ENCODE measurements at places on chromosomes 2 and 18.

DNA sequence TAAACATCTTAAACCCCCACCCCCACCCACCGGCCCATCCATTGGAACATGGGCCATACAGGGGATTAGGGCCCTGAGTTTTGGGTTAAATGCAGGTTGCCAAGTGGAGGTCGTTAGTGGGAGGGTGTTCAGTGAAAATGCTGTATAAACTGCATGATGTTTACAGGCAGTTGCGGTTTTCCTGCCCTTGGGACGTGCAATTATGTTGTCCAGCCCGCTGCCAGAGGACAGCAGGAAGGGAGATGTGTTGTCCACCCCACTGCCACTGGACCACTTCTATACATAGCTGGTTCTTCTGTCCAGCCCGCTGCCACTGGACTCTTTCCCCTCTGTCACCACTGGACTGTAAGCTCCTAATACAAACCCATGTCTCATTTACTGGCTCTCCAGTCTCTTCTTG lies 2.7 kb upstream of the LAPTM4A start:
- DNase-seq, result no peak

- no peak for DNase-seq
Measured at GRCh38 chr2:66872081-66872985, 437.4 kb downstream of the MEIS1 start.

DNA sequence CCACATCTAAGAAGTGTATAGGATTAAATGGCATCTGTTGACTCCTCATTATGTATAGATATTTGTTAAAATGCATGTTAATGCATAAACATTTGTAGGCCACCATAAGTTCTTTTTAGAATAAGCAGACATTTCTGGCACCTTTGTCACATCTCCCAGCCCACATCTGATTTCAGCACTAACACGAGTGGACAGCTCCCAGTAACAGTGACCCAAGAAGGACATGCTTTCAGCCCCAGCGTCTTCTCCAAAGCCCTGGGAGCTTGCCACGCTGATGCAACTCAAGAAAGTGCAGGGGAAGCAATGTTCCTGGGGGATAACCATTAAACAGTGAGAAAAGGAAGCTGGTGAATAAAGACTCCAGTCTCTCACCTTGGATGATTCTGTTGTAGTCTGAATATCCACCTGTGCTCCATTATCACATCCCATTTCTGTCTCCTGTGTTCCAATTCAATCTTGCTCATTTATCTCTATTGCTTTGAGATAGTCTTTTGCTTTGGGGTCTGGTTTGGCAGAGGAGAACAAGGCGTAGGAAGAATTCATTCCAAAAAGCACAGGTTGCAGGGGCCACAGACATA lies 182.6 kb upstream of the THSD7B start:
- peak; percentile 47 for DNase-seq

- no peak for DNase-seq
Measured at GRCh38 chr2:71783815-71784214, 330.5 kb downstream of the DYSF start.

GRCh38 chr2:43041173-43041591 lies 185.2 kb downstream of the ZFP36L2 start:
- no peak for DNase-seq

DNA sequence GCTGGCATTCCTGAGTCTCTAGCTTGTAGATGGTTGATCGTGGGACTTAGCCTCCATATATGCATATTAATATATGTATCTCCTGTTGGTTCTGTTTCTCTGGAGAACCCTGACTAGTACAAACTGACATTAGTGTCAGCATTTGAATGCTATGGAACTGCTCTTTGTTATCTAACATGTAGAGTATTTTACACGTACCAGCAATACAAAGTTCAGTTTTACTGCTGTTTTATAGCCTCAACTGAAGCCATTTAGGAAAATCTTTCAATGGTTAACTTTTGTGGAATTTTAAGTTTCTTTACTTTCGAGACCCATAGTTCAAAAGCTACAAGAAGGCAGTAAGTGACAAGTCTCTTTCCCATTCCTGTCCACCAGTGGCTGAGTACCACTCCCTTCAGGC lies 418.4 kb downstream of the NUP35 start:
- DNase-seq, result no peak

DNA sequence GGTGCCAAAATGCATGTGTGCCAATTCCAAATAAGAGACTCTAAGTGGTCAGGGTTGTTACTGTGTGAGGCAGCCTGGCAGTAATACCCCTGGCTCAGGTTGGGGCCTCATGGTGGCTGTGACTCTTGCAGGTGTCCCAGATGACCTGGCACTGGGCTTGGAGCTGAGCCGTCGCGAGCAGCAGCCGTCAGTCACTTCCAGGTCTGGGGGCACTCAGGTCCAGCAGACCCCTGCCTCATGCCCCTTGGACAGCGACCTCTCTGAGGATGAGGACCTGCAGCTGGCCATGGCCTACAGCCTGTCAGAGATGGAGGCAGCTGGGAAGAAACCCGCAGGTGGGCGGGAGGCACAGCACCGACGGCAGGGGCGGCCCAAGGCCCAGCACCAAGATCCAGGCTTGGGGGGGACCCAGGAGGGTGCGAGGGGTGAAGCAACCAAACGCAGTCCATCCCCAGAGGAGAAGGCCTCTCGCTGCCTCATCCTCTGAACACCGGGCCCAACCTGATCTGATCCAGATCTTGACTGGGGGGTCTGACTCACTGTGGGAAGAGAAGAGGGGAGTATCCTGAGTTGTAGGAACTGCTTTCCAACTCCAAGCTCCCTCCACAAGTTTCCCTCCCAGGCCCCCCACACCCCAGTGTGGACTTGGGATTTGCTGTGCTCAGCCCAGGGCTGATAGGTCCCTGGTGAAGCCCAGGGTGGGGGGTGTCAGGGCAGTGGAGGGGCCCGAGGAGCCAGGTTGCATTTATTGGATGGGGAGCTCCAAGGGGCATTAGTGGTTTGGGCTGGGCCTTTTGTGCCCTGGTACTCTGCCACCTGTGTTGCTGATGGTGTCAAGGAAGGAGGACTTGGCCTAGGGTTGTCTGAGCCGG lies 5.6 kb downstream of the DNAJB2 start:
- no peak for DNase-seq

DNA sequence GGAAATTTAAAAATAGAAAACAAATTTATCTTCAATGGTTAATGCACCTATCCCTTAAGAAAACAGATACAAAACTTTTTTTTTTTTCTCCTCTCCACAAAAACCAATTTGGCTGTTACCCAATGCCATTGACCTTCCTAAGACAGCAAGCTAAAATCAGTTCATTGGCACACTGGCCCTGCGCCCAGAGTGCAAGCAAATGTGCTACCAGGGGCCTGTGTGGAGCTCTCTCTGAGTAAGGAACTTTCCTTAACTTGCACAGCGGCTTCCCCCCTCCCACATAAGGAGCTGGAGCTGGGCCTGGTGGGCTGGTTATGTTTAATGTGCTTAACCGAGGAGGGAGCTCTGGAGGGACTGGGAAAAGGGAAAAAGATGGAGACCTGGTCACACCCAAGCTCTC lies 17.6 kb upstream of the POU3F3 start:
- DNase-seq, result no peak

- DNase-seq, result no peak
Measured at GRCh38 chr18:23640052-23640451, 22.7 kb downstream of the ANKRD29 start.

- DNase-seq, result no peak
Measured at GRCh38 chr2:21012557-21012937, 31.3 kb downstream of the APOB start.

GRCh38 chr2:115739574-115739973 lies 1297.1 kb downstream of the DPP10 start:
- DNase-seq, result no peak

GRCh38 chr18:79524181-79525078 lies 128.7 kb downstream of the NFATC1 start:
- DNase-seq, result peak; percentile 57

DNA sequence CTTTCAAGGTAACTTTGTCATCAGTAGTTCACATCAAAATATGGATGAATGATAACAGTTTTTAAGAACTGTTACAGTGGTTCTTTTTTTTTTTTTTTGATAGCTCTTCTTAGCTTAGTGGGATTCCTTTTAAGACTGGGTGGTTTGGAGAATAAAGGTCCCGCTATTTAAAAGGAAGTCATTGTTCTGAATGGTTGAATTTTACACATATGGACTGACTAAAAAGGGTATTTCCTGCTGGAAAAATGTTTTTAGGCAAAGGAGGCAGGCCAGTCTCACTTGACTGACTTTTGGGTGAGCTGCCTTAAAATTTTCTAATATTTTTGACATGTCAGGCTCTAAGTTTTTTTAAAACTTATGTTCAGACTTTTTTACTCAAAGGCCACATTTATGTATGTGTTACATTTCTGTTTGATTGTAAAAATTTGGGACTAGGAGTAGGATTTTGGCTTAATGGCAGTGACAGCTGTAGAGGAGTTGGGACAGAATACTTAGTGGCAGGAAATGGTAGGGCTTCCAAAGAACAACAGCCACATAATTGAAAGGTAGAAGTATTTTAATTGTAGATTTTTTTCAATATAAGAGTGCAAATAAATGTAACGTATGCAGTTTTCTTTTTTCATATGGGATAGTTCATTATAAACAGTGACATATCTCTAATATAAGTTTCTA lies 13.7 kb downstream of the VAPA start:
- DNase-seq, result no peak

DNA sequence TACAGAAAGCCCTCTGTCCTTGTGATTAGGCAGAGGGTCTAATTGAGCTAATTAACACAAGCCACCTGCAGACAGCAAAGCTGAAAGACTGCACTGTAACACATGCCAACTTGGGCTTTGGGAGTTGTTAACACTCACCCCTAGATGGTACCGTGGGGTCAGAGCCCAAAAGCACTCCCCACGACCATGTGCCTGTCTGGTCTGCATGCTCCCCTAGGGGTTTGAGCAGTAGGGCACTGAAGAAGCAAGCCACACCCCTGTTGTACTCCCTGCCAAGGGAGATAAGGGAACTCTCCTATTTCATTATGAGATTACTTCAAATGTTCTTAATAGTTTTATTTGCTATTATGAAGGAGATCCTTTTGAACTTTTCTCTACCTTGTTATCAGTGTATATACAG lies 560.1 kb upstream of the FSHR start:
- DNase-seq, result no peak

DNA sequence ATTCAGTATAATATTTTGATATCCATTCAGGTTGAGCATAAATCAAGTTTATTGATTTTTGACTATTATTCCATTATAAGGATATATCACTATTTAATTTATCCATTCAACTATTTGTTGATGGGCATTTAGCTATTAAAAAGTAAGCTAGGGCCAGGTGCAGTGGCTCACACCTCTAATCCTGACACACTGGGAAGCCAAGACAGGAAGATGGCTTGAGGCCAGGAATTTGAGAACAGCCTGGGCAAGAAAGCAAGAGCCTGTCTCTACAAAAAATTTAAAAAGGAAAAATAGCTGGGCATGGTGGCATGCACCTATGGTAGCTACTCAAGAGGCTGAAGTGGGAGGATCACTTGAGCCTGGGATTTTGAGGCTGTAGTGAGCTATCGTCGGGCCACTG lies 183.5 kb downstream of the HNMT start:
- DNase-seq, result no peak

DNA sequence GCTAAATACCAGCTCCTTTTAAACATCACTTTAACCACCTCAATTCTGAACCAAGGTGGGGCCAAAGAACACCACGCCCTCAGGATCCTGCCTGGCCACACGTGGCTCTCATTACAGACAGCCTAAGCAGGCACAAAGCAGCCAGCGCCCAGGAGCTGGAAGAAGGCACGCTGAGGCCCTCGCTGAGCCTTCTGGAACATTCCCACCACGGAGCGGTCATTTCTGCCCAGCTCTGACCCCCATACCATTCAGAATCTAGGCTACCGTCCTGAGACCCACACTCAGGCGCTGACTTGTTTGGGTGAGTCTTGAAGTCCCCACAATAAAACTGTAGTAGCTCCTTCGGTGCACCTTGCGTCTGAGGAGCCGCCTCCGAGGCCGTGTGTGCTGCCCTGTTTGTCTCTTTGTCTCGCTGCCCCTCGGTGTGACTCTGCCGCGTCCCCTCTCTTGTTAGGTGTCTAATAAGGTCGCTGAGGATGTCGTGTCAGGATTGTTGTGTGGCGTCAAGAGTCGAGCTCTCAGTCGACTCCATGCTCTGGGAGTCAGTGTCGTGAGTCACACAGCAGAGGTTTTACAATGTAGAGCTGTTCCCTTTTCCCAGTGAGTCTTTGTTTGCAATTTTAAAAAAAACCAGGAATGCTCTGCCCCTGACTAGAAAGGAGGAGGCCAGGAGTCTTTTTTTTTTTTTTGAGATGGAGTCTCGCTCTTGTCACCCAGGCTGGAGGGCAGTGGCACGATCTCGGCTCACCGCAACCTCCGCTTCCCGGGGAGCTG lies 242.4 kb downstream of the KLHL29 start:
- no peak for DNase-seq

DNA sequence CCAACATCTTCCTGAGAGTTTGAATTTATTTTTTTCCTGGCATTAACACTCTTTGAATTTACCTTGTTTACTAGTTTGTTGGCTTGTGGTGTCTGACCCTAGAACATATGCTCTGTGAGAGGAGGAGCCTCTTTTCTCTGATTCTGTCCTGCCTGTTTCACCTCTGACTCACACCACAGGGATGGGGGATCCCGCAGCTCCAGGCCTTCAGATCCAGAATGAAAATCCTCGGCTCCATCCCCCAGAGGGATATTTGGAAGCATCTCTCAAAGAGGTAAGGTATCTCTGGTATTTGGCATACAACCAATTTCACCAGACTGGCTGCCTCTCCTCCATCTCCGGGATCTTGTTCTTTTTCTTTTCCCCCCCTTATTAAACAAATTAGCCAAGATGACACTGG lies 104.7 kb downstream of the GPR39 start:
- no peak for DNase-seq

GRCh38 chr18:7722955-7723354 lies 155.8 kb downstream of the PTPRM start:
- DNase-seq, result no peak

GRCh38 chr18:70376914-70377258 lies 88.0 kb downstream of the SOCS6 start:
- DNase-seq, result no peak

- no peak for DNase-seq
Measured at GRCh38 chr2:58156780-58157179, 84.3 kb downstream of the FANCL start.

DNA sequence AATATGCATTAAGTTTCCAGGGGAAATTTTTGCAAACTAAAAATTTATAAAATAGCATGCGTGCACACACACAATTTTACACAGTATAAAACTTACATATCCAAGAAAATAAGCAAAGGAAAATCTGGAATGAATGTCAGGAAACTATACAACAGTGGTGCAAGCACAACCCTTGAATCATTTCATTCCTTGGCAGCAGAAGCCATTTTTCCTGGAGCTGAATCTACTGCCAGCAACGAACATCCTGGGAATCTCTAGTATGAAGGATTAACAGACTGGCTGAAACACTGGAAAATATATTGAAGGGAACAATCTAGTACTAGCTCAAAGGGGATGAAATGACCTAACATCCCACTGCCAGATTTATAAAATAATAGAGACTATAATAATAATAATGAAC lies 235.3 kb downstream of the DYM start:
- no peak for DNase-seq

- DNase-seq, result no peak
Measured at GRCh38 chr18:58867281-58867961, 2.7 kb downstream of the ZNF532 start.

DNA sequence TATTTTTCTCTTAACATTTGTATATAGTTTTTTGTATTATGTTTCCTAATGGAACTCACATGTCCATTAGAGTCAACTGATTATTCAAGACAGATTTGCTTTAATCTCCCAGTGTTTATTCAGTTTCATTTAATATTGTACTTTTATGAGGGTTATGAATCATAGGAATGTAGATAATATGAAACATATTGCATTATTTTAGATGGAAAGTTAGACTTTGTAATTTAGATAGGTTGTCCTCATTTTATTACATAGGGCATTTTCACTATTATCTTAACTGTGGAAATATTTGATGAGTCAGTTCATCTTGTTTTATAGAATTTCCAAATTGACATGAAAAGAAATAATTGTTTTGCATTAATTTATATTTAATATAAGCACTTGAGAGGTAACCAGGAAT lies 240.8 kb downstream of the PLCL1 start:
- DNase-seq, result no peak
